ENCODE measurements at places on chromosomes 5 and 9.
A peak's percentile ranks its signal among the peaks of the same experiment; 100 is the strongest.

DNA sequence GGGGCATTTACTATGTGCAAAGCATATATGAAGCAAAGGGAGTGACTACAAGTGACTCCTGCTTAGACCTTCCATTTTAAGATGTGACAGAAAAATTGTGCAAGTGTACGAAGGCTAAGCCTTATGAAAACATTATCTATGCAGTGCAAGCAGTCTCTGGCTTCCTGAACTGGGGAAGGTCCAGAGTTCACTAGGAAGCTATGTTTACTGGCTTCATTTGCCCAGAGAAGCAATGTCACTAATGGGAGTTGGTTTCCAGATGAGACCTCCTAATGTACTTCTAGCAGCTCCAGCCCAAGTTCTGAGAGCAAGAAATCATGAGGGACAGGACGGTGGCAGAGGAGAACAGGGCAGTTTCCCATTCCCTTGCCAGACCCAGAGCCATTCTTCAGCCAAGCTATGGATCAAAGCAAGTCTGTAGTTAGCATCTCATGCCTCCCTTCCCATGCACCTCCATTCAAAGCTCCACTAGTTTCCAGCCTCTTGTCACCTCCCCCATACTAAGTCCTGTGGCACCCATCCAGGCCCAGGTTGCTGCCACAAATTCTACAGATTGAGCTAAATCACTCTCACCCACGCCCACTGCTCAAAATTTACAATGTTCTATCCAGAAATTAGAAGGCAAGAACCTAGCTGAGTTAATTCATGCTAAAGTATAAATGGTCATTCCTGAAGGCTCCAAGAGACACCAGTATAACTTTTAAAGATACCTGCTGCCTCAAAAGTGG is 21.8 kb downstream of the MCTP1 start:
- DNase-seq = no peak

DNA sequence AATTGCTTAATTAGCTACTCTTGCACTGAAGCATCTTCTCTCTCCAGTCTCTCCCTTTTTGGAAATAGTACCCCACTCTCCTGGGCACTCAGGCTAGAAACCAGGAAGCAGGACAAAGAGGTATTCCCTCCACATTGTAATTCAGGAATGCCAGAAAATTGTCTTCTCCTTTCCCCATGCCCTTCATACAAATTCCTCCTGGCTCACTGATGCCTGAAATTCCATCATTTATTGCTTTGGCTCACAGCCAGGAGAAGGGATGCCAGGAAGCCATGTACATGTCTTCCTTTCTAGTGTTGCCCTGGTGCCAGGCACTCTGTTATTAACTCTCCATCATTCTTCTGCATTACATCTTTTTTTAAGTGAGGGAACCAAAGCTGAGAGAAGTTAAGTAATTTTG is 716.5 kb upstream of the C9orf72 start:
- no peak for DNase-seq

DNA sequence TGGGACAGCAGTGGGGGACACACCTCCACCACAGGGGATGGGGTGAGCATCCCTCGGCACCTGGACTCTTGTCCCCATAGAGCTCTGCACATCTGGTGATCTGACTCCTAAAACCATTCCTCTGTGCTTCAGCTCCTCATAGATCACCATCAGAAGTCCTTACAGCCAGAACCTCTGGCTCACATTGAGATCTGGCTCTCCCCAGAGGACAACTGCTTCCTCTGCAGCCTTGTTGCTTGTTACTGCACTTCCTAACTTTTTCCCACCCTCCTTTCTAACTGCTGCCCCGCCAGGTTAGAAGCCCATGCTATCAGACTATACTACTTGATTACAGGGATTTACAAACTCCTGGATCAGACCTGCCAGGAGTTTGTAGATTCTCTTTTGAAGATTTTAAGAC is 64.5 kb downstream of the ARSB start:
- DNase-seq = no peak

DNA sequence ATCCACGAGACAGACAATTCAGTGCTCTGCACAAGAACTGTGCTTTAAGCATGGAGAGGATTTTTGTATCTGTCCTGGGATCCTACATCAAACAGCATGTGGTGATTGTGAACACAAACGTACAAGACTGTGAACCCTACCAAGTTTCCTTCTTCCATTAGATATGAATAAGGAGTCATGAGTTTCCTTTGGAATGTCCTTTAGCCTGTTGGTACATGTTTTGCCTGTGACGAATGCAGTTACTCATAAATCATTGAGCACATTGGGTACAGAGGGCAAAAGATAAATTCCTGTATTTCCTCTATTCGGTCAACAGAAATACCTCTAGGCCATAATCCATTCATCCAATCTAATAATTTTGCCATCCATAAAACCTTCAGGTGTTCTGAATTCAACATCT is 61.5 kb downstream of the FXN start:
- DNase-seq = no peak

GRCh38 chr5:82754759-82755158 is 322.4 kb downstream of the TMEM167A start:
- no peak for DNase-seq

- DNase-seq = no peak
Measured at GRCh38 chr5:15929611-15930263, 249.9 kb downstream of the MARCHF11 start.

GRCh38 chr5:149756354-149756753 is 26.2 kb downstream of the PPARGC1B start:
- no peak for DNase-seq

GRCh38 chr5:74641735-74642542 is 1.4 kb upstream of the ENC1 start:
- DNase-seq = no peak

GRCh38 chr5:305050-305449 is 16.5 kb upstream of the AHRR start:
- no peak for DNase-seq

- no peak for DNase-seq
Measured at GRCh38 chr5:59333416-59333815, 560.1 kb downstream of the PDE4D start.

DNA sequence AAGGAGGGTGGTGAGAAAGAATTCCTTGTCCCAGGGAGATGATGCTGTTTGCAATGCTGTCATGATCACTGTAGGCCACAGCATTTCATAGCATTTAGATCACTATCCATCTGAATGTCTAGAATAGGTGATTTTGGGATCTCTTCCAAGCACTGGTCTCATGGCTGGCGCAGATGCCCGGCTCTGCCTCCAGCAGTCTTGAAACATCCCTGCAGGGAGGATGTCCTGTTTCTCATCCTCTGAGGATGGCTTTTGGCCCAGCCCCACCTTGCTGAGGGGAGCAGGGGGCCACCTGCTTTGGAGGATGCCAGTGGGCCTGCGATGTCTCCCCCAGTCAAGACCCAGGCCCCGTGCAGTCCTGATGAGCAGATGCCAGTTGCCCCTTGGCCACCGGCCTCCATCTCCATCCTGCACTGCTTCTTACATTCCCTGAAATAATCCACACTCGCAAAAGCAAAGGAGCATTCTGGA is 63.5 kb upstream of the GARNL3 start:
- no peak for DNase-seq

DNA sequence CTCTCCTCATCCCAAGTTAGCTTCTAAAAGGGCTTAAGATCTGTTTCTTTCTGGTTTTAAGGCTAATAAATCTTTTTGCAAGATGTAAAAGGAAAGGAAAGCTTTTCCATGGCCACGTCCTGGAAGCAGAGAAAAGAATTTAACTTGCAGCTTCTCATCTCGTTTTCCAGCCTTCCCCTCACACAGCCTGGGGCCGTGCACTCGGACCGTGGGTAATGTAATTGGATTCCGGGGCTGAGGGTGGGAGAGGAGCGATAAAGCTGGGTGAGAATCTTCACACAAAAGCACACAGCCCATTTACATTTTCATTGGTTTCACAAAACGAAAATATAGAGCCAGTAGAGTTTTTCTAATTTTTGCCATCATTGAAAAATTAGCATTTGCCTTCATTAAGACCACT is 91.2 kb downstream of the IRX2 start:
- DNase-seq = no peak

DNA sequence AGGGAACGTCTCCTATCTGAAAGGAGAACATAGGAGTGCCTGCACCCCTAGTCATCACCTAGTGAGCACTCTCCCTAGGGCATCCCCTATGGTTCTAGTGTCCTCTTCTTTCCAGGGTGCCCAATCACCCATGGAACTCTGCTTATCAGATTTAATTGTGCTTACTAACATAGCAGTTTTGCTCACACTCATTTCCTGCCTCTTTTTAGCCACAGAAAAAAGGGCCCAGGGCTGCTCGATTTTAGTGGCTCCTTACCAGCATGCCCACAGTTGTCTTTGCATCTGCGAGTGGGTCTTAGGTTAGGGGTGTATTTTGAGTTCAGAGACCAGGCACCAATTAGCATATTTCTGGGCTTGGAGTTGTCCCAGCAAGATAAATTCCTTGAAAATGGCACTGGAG is 1110.2 kb downstream of the TAF11L14 start:
- DNase-seq = no peak

- no peak for DNase-seq
Measured at GRCh38 chr9:115687356-115687755, 466.2 kb upstream of the PAPPA start.

GRCh38 chr5:142883025-142883424 is 112.8 kb downstream of the ARHGAP26 start:
- DNase-seq = no peak

DNA sequence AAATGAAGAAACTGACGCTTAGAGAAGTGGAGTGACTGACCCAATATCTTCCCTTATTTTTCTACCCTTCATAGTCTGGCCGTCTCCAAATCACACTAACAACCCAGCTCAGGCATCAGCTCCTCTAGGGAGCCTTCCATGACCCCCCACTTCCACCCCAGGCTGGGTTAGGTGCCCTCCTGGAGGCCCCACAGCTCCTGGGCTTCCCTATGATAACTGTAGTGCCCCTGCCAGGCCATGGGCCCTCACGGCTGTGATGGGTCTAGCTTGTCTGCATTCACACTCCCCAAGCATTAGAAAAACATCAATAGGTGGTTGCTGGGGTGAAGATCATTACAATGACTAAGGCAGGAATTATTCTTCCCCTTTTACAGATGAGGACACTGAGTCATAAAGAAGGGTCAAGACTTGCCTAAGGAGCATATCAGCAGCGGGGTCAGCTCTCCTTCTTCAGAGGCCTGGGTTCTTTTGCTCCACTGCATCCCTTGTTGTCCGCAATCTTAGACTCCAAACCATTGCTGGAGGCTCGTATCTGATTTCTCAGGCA is 7.3 kb downstream of the CORO2A start:
- DNase-seq = no peak

DNA sequence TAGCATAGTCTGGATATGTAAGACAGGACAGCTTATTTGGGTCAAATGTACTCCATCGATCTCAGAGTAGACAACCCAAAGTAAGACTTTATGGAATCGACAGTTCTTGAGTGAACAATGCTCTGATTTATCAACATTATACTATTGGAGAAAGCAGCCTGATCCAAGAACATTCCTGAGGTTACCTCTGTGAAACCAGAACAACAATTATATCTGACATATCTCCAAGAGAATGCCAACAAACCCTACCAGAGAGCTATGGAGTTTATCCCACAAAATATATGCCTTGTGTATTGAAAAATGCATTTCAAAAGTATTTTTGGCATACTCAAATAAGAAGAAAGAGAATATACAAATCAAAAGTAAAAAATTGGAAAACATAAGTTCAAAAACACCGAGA is 1985.9 kb downstream of the EFNA5 start:
- no peak for DNase-seq

DNA sequence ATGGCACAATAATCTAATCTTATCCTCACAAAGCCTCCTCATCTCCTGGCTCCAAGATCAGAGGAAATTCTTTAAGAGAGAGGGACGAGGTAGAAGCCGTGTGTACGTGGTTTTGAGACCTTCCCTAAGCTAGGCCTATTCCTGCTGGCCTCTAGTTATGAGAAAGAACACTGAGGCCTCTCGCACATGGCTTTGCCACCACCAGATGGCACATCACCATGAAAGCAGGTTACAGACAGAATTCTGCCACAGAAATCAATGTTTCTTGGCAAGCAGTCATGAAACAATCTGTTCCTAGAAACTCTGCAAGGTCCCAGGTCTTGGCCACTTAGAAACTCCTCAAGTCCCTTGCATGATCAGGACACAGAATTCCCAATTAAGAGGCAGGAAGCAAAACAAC is 268.2 kb upstream of the TAS2R1 start:
- DNase-seq = no peak

GRCh38 chr5:113520429-113520828 is 6.9 kb downstream of the YTHDC2 start:
- peak; percentile 30 for DNase-seq

DNA sequence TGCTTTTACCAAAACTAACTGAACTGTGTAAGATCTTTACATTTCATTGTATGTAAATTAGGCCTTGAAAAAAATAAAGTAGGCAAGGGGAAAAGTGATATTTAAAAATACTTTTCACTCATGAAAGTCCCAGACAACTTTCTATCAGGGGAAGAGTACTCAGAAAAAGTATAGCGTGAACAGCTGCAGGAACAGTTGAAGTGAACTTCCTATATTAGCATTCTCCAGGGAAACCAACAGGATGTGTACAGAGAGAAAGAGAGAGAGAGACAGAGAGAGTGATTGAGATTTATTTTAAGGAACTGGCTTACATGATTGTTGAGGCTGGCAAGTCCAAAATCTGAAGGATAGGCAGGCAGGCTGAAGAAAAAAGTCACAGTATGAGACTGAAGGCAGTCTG is 42.0 kb downstream of the ERMP1 start:
- no peak for DNase-seq

DNA sequence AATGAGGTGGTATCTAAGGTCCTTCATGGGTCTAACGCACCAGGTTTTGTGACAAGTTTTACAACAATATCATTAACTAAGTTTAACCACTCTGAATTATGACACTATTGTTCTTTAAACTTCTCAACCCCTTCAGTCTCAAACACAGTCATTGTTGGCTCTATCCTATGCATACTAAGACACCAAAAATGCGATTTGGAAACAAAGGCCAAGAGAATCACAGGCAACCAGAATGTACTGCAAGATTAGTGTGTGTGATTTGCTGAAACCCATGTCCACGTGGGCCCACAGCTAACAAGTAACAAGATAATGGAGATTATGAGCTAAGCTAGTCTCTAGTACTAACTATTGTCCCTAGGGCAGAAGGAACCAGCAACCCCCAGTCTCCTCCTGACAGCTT is 142.2 kb upstream of the RANBP3L start:
- DNase-seq = no peak

- DNase-seq = no peak
Measured at GRCh38 chr5:116382874-116383266, 191.8 kb downstream of the SEMA6A start.

DNA sequence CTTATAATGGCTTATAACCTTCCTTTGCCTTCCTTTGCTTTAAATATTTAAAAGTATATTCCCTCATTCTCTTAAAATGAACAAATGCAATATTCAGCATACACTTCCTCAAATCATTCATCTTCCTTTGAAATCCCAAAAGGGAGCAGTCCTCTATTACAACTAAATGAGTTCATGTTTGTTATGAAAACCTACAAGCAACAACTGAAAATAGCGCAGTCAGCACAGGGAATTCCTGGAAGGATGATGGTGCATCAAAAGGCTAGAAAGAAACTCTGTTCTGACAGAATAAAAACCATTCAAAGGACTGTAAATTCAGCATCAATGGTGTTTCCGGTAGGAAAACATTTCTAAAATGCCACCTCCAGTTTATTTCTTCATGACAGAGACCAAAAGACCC is 3.3 kb downstream of the NR6A1 start:
- DNase-seq = no peak
